Inflammatory macrophage (primary cell): ENCODE measurements at places on chromosomes 5 and 9.

DNA sequence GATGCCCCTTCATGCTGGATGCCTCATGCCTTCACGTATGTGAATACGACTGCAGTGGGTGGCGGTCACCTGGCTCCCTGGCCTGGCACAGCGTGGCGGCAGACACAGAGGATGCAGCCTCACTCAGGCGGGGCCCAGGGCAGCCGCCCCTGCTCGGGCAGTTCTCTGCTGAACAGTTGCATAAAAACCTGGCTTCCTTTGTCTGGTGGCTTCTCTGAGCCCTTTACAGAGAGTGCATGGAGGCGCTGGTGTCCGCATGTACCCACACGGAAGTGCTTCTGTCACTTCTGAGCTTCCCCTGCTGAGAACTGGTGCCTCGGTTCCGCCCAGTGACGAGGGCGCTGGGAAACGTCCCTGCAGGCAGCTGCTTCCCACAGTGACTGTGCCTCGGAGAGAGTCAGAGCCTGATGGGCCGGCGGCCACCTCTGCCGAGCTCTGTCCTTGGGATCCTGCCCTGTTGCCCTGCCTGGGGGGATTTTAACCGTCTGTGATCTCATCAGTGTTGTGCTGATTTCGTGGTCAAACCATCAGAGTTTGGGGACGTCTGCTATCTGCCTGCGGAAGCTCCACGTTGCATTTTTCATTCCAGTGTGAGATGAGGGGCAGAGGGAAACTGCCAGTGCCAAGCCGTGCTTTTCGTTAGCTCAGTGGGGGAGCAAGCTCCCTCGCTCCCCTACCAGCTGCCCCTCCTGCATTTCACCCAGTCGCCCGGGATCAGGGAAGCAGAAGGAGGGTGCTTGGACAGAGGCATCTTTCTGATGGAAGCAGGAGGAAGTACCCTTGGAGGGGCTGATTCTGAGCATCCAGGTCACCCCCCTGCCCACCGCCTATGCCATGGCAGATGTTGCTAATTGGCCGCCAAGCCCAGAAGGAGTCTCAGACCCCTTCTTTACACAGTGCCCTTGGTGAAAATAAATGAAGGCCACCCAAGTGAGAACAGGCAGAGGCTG, 153.0 kb upstream of the COL5A1 start:
- DNase-seq, result no peak

GRCh38 chr5:171542525-171543140, 123.2 kb downstream of the FGF18 start:
- no peak for DNase-seq

DNA sequence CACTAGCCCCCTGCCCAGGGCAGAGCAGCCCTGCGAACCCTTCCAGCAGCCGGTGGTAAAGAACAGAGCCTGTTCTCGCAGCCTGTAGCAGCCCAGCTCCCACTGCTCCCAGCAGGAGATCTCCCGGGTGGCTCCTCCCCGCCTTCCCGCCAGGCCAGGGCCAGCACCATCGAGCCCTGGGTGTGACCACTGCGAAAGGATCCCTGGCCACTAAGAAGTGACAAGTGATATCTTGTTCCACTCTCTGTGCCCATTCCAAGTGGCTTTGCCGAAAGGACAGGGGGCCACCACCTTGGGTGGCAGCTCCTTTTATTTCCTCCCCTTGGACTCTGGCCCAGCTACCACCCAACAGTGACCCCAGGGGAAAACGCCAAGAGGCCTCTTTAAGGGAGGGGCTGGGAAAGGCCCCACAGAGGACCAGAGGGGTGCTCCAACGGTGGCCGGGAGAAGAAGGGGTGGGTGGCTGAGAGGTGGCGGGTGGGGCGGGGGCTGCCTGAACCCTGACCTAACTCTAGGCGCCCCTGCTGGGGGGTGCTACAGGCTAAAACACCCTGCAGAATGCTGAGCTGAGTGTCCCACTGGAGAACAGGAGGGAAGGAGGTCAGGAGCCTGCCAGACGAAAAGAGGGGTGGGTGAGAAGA, 1.6 kb downstream of the NACC2 start:
- DNase-seq, result no peak

- DNase-seq, result no peak
Observed at GRCh38 chr5:169344629-169345028, 43.7 kb upstream of the SLIT3 start.

GRCh38 chr5:143245929-143246561, 157.4 kb downstream of the NR3C1 start:
- DNase-seq, result no peak

GRCh38 chr5:153373130-153373498, 117.4 kb upstream of the GRIA1 start:
- no peak for DNase-seq

DNA sequence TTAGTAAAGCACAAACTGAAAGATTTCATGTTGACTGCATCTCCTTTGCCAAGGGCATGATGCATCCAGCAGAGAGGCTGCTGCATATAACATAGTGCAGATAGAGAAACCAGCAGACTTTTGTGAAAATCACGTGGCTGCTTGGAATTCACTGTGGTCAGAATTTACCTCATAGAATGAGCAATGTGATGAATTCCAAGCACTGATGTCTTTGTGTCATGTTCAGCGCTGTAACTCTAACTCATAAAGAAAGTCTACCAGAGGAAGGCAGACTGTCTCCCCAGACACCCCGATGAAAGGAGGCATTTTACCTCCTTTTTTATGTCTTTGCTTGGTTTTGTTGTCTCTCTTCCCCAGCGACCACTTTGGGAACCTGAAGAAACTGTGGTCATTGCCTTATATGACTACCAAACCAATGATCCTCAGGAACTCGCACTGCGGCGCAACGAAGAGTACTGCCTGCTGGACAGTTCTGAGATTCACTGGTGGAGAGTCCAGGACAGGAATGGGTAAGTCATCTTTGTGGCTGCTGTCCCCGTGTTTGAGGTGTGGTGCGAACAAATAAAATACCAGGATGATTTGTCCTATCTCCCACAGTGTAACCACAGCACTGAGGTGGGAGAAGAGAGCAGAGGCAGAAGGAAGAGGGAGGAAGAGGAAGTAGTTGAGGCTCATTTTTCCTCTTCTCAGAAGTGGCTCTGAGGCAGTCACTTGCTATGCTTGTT, 42.0 kb downstream of the ITK start:
- peak; percentile 19 for DNase-seq

GRCh38 chr9:21904776-21905175, 89.4 kb downstream of the CDKN2A start:
- DNase-seq, result no peak
